ENCODE measurements at places on chromosomes 16 and 17. TPM values are rescaled to one million over a fixed set of nuclear protein-coding genes. Genes with fewer than 3 reads are reported as not detected.

GRCh38 chr17:27529230-27529796, 73.1 kb downstream of the KSR1 start:
- H3K27ac ChIP-seq, result no peak overlapping the region
- H3K4me1 ChIP-seq, result peaks cover 52% of the 10 kb centered on the region
- H3K36me3 ChIP-seq, result no peaks in the 10 kb centered on the region

GRCh38 chr17:82745524-82745923, 6.3 kb upstream of the TBCD start:
- H3K4me3 ChIP-seq, result no peak overlapping the region
- H3K36me3 ChIP-seq, result peaks cover 15% of the 10 kb centered on the region
- H3K4me1 ChIP-seq, result no peaks in the 10 kb centered on the region
- H3K27ac ChIP-seq, result no peak overlapping the region
- DNase-seq, result no peak

DNA sequence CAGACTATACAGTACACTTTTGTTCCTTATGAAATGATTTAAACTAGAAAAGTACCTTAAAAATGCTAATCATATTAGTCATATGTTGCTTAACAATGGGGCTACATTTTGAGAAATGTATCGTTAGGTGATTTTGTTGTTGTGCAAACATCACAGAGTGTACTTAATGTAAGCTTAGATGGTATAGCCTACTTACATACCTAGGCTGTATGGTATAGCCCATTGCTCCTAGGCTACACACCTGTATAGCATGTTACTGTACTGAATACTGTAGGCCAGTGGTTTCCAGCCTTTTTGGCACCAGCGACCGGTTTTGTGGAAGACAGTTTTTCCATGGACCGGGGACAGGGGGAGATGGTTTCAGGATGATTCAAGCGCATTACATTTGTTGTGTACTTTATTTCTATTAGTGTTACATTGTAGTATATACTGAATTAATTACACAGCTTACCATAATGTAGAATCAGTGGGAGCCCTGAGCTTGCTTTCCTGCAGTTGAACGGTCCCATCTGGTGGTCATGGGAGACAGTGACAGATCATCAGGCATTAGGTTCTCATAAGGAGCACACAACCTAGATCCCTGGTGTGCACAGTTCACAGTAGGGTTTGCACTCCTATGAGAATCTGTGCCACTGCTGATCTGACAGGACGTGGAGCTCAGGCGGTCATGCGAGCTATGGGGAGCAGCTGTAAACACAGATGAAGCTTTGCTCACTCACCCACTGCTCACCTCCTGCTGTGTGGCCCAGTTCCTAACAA, 35.0 kb upstream of the MRC2 start:
- no peak overlapping the region for H3K4me3 ChIP-seq
- no peaks in the 10 kb centered on the region for H3K27me3 ChIP-seq
- no peaks in the 10 kb centered on the region for H3K4me1 ChIP-seq
- DNase-seq, result no peak
- peaks cover 30% of the 10 kb centered on the region for H3K36me3 ChIP-seq

- H3K4me1 ChIP-seq, result peaks cover 35% of the 10 kb centered on the region
- H3K27ac ChIP-seq, result peak overlapping the region; percentile 97
- no peak for DNase-seq
- H3K27me3 ChIP-seq, result no peaks in the 10 kb centered on the region
- peaks cover 37% of the 10 kb centered on the region for H3K36me3 ChIP-seq
- H3K4me3 ChIP-seq, result peak overlapping the region; percentile 100
These were observed 646 bp downstream of the KIF22 start for GRCh38 chr16:29790949-29791844.

GRCh38 chr16:49652456-49653172, 203.3 kb downstream of the ZNF423 start:
- H3K27me3 ChIP-seq, result no peaks in the 10 kb centered on the region
- H3K36me3 ChIP-seq, result peaks cover 3% of the 10 kb centered on the region
- DNase-seq, result no peak
- no peak overlapping the region for H3K27ac ChIP-seq
- H3K4me3 ChIP-seq, result no peak overlapping the region
- H3K4me1 ChIP-seq, result no peaks in the 10 kb centered on the region

DNA sequence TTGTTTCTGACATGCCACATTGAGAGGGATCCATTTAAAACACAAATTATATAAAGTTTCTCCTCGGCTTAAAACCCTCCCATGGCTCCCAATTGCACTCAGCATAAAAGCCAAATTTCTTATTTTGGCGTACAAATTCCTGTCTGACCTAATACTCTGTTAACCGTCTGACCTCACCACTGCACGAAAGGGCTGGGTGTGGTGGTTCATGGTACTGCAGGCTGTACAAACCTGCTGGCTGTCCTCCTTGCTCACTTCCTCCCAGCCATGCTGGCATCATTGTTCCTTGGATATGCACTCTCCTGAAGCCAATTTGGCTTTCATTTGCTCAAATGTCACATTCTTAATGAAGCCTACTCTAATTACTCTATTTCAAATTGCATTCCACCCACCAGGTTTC, 301.6 kb upstream of the C16orf82 start:
- peaks cover 8% of the 10 kb centered on the region for H3K27me3 ChIP-seq
- H3K36me3 ChIP-seq, result no peaks in the 10 kb centered on the region
- H3K4me1 ChIP-seq, result no peaks in the 10 kb centered on the region
- DNase-seq, result no peak
- no peak overlapping the region for H3K4me3 ChIP-seq
- no peak overlapping the region for H3K27ac ChIP-seq

DNA sequence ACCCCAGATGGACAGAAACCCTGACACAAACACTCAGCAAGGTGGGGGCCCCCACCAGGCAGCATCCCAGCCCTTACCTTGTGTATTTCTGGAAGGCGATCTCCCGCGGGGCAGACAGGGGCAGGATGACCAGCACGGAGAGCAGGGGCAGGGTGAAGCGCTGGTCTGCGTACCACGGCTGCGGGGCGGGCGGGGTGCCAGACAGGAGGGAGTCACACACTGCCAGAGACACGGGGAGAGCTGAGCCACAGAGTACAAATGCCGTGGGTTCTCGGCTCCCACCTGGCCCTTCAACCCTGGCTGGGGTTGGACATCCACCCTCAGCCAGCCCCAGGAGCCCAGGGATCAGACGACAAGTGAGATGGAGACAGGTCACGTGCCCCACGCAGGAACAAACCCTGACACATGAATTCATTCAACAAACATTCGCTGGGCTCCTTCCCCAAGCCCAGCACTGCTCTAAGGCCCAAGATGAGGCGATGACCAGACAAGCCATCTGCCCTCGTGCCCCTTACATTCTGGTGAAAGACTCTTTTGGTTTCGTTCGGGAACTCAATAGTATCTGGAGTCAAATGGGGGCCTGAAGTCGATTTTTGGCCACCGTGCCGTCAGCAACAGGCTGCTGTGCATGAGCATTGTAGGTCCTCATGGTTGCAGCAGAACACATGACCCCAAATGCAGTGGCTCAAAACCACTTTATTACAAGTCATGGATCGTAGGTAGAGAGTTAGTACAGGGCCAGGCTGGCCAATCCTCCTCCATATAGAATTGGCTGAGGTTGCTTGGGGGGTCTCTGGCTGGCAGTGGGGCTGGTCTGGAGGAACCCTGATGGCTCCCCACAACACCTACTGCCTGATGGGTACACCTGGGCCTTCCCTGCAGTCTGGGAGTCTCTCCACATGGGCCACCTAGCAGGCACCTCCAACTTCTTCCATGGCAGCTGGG, 9.1 kb downstream of the SLC38A8 start:
- no peak overlapping the region for H3K27ac ChIP-seq
- peaks cover 9% of the 10 kb centered on the region for H3K4me1 ChIP-seq
- H3K27me3 ChIP-seq, result peaks cover 8% of the 10 kb centered on the region
- no peak for DNase-seq
- H3K36me3 ChIP-seq, result no peaks in the 10 kb centered on the region

DNA sequence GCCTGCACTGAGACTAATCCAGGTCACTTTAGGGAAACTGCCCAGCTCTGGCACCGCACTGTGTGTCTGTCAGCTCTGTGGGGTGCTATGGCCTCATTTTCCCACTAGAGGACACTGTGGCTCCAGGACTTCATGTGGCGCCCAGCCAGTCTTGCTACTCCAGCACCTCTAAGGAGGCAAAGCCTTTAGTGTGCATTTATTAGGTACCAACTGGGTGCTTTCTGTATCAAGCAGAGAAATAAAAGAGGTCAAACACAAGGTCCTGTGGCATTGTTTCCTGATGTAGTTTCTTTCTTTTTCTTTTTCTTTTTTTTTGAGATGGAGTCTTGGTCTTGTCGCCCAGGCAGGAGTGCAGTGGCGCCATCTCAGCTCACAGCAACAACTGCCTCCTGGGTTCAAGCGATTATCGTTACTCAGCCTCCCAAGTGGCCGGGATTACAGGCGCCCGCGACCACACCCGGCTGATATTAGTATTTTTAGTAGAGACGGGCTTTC, 12.5 kb upstream of the RHBDL3 start:
- H3K27me3 ChIP-seq, result peaks cover 5% of the 10 kb centered on the region
- no peaks in the 10 kb centered on the region for H3K36me3 ChIP-seq
- H3K27ac ChIP-seq, result no peak overlapping the region
- no peaks in the 10 kb centered on the region for H3K4me1 ChIP-seq

DNA sequence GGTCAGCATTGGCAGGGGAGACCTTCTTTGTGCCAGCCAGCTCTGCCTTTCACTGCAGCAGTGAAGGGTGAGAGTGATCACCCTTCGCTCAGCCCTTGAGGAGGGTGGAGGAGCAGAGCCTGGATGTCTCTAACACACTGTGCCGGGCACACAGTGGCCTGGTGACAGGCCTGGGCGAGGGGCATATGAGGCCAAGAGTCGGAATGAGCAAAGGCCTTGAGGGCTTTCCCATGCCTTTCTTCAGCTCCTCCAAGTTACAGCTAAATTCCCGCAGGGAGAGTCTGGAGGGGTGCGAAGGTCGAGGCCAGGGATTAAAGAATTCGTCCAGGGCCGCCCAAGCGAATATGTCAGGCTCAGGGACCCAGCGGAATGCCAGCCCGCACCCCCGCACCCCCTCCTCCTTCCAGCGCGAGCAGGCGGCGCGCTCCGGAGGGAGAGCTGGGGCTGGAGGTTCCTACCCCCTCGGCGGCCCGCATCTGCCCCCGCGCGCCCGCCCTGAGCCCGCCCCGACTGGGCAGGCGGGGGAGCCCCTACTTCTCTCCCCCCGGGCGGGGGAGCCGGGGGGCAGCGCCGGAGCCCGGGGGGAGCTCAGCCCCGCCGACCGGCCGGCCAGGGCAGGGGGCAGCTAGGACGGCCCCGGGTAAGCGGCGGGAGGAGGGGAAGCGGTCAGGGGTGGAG, at the start of gene RASL10B:
RASL10B (plus strand) TSS at position 401 of the 678 bp plus-strand sequence. CDS start 3,546 bp downstream, outside the sequence.
- no peaks in the 10 kb centered on the region for H3K27me3 ChIP-seq
- peak within 1 kb of the TSS; percentile 63 for H3K4me3 ChIP-seq
- peaks cover 1% of the 10 kb centered on the region for H3K36me3 ChIP-seq
- H3K4me1 ChIP-seq, result peaks cover 10% of the 10 kb centered on the region

DNA sequence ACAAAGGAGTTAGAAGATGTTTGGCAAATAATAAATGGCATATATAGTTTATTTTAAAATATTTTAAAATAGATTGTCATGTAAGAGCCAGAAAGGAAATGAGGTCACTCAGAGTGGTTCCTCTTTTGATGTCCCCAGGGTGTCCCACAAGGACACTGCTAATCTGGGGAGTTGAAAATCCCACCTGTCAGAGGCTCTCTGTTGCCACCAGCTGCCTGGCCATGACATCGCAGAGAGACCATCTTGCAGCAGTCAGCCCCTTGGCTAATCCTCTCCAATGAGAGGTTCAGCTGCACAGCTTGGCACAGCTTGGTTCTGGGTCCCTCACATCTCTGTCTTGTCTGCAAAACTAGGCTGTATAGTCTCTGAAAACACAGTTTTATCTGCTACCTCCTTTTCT, 11.0 kb upstream of the RBFOX1 start:
- H3K27ac ChIP-seq, result no peak overlapping the region
- DNase-seq, result no peak
- H3K36me3 ChIP-seq, result no peaks in the 10 kb centered on the region
- H3K27me3 ChIP-seq, result no peaks in the 10 kb centered on the region

GRCh38 chr16:57788252-57788841, 13.9 kb downstream of the KIFC3 start:
- no peak overlapping the region for H3K27ac ChIP-seq
- no peak overlapping the region for H3K4me3 ChIP-seq
- H3K4me1 ChIP-seq, result no peaks in the 10 kb centered on the region
- no peaks in the 10 kb centered on the region for H3K27me3 ChIP-seq
- no peak for DNase-seq
- H3K36me3 ChIP-seq, result no peaks in the 10 kb centered on the region

DNA sequence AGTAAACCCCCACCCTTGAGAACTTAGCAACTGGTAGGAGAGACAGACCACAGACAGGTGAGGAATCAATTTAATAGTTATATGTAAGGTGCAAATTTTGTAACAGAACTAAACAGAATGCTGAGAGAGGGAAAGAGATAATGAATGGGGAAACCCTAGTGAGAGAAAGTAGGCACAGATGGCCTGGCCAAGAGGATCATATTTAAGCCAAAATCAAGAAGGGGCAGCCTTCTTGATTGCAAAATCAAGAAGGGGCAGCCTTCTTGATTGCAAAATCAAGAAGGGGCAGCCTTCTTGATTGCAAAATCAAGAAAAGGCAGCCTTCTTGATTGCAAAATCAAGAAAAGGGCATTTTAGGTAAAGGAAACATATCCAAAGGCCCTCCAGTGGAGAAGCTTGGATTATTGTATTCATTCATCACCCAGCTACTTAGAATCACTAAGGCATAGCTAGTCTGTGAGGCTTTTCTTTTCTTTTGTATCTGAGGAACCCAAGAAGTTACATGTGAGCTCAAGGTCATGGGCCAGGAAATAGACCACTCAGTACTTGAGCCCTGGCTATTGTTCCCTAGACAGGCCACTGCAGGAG, 190.6 kb downstream of the CYLD start:
- DNase-seq, result no peak
- no peak overlapping the region for H3K27ac ChIP-seq
- no peaks in the 10 kb centered on the region for H3K36me3 ChIP-seq
- H3K27me3 ChIP-seq, result peaks cover 12% of the 10 kb centered on the region
- H3K4me1 ChIP-seq, result no peaks in the 10 kb centered on the region

- H3K27ac ChIP-seq, result no peak overlapping the region
- no peaks in the 10 kb centered on the region for H3K27me3 ChIP-seq
- DNase-seq, result no peak
- no peak overlapping the region for H3K4me3 ChIP-seq
These were observed 152.4 kb upstream of the RBL2 start for GRCh38 chr16:53281859-53282258.

The PIPOX gene
- 2.4 TPM for total RNA-seq

The CDRT15 gene
- total RNA-seq, result not detected

The CX3CL1 gene
- not detected for total RNA-seq

The PRR15L gene
- not detected for total RNA-seq

The SRR gene
- total RNA-seq, result 22.2 TPM

The TBC1D3H gene
- not detected for total RNA-seq

The CIITA gene
- 3.2 TPM for total RNA-seq

The ATP1B2 gene
- total RNA-seq, result 0.12 TPM
